Thymus (tissue), 14 donors: ENCODE measurements at places on chromosomes 2 and 18. TPM values are rescaled to one million over a fixed set of nuclear protein-coding genes. Genes with fewer than 3 reads are reported as not detected.

DNA sequence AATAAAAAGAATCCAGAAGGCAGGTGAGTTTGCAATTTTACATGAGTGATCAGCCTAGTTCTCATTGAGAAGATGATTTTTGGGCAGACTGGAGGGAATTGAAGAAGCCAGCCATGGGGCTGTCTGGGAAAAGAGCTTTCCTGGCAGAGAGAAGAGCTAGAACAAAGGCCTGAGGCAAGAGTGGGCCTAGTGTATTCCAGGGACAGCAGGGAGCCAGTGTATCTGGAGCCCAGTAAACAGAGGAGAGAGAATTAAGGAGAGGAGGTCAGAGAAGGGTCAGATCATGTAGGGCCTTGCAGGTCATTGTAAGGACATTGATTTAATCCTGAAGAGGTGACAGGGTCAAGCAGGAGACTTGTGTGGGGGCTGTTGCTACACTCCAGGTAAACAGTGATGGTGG is 195.8 kb downstream of the SATB2 start:
- no peaks in the 10 kb centered on the region for H3K36me3 ChIP-seq
- no peak overlapping the region for H3K4me3 ChIP-seq
- no peaks in the 10 kb centered on the region for H3K4me1 ChIP-seq
- DNase-seq, result no peak
- H3K27ac ChIP-seq, result no peak overlapping the region

DNA sequence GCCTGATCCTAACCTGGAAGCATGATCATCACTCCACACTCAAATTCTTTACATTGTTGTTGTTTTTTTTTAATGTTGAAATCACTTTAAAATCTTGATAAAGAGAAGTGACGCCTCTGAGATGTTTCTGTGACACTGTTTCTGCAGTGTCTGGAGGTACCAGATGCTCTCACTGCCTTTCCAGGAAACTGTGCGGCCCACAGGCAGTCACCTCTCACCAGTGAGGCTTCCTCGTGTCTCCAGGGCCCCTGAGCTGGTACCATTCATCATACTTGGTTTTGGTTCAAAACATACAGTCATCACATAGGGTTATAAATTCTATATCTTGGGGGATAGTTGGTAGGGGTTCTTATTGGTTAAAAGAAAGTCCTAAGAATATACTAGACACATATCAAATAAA is 10.1 kb upstream of the ID2 start:
- peaks cover 16% of the 10 kb centered on the region for H3K27me3 ChIP-seq
- H3K4me3 ChIP-seq, result no peak overlapping the region
- H3K36me3 ChIP-seq, result no peaks in the 10 kb centered on the region

ACMSD gene
- not detected for total RNA-seq

GRCh38 chr2:225100856-225101294 is 58.6 kb upstream of the DOCK10 start:
- no peak overlapping the region for H3K27ac ChIP-seq
- no peaks in the 10 kb centered on the region for H3K4me1 ChIP-seq
- H3K36me3 ChIP-seq, result no peaks in the 10 kb centered on the region
- no peaks in the 10 kb centered on the region for H3K27me3 ChIP-seq
- no peak overlapping the region for H3K4me3 ChIP-seq

GRCh38 chr2:185790361-185790760 is 51.8 kb downstream of the FSIP2 start:
- H3K27me3 ChIP-seq, result no peaks in the 10 kb centered on the region
- H3K4me3 ChIP-seq, result no peak overlapping the region
- no peaks in the 10 kb centered on the region for H3K4me1 ChIP-seq
- H3K27ac ChIP-seq, result no peak overlapping the region
- no peaks in the 10 kb centered on the region for H3K36me3 ChIP-seq
